ENCODE measurements at places on chromosomes 16 and 17.

GRCh38 chr16:2460916-2461315 lies 1.0 kb downstream of the TEDC2 start:
- DNase-seq: no peak

DNA sequence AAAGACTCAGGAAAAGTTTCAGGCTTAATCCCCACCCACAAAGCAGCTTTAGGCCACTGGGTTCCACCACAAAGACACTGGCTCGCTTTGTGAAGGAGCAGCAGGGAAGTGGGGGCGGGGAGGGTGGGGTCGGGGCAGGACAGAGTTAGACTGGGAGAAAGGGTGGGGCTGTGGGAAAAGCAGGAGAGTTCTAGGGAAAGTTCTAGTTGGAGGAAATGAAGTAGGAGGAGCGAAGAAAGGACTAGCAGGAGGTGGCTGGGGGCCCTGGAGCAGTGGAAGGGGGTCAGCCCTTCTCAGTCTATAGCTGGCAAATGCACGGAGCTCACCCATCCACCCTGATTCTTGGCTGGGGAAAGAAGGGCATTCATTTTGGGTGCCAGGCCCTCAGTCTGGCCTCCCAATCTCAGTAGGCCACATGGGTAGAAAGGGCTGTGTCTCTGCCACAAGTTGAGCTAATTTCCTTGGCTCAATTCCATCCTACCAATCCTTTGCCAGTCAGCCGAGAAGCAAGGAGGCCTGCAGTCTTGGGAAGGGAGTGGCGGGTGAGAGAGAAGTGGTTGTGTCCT lies 4.6 kb downstream of the INPP5K start:
- no peak for DNase-seq

DNA sequence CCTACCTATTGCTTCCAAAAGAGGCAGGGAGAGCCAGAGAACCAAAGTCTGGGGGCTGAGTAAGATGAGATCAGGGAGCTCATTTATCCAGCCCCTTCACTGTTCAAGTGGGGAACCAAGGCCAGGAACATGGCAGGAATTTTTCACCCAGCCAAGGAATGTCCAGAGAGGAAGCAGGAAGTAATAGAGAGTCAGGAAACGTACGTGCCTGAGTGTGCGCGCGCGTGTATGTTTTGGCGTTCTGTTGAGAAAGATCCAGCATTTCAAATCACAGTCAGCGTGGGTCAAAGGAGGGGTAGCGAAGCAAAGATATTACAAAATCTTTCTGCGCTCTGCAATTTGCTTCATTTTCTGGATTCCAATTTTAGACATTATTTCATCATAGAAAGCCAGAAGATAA lies 41.9 kb upstream of the WSCD1 start:
- DNase-seq: no peak

GRCh38 chr17:8019665-8020650 lies 17.5 kb downstream of the GUCY2D start:
- DNase-seq: no peak

GRCh38 chr16:55272744-55273143 lies 51.3 kb upstream of the IRX6 start:
- no peak for DNase-seq

DNA sequence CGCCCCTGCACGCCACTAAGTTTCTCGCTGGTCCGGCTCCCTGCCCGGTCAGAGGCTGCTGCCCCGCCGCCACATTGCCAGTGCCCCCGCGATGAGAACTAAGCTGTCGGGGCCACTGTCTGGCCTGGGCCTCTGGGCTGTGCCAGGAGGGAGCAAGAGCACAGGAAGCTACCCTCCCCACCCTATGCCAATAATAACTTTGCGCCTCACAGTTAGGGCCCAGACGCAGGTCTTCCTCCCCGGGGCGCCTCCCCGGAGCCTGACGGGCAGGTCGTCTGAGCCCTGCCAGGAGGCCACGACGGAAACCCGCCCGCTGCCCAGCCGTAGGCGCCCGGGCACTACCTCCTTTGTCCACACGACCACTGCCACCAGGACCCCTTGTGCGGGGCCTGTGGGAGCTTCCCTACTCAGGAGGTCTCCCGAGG lies 1.5 kb downstream of the ZFPM1 start:
- DNase-seq: no peak

DNA sequence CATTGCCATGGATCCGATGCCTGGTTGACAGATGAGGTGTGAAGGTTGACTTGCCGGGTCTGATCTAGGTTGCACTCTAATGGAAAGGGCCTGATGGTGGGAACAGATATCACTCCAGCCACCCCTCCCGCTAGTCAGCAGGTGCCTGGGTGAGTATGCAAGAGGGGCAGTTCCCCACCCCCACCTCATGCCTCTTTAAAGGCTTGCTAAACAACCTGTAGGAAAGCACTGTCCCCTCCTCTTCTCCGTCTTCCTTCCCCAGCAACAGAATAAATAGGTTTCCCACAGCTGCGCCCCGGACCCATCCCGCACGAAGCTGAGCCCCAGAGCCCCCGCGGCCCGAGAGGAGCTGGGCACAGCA lies 746 bp upstream of the TMEM132E start:
- no peak for DNase-seq

- no peak for DNase-seq
Measured at GRCh38 chr17:61809816-61810392, 53.4 kb downstream of the BRIP1 start.

DNA sequence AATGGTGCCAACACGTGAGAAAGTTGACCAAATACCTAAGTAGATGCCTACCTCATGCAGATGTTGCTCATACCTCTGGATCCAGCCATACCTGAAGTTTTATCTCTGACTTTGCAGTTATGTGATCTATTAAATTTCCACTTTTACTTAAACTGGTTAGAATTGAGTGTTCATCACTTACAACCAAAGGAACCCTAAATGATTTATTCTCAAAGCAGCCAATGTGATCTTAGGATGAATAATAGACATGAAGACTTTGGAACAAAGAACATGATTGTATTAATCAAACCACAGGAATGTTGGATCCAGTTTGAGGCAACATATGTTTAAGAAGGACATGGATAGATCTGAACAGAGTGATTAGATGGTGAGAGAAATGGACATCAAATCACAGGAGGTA lies 68.7 kb downstream of the IRX6 start:
- no peak for DNase-seq

GRCh38 chr16:65406933-65407332 lies 285.1 kb upstream of the CDH11 start:
- DNase-seq: no peak

DNA sequence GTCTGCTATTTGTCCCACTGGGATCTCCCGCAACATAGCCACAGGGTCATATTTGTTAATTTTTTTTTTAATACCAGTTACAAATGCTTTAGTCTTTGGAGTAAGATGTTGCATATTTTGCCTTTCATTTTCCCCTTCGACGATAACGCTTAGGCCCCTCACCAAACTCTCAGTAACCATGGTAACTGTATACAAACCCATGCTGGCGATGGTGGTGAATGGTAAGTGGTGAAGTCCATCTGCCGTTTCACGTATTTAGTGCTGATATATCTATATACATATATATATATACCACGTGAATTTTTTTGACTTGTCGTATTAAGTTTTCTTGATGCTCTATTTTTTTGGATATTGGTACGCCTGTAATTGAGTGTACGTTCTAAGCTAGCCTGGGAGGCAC lies 263.7 kb downstream of the RBFOX1 start:
- DNase-seq: no peak

DNA sequence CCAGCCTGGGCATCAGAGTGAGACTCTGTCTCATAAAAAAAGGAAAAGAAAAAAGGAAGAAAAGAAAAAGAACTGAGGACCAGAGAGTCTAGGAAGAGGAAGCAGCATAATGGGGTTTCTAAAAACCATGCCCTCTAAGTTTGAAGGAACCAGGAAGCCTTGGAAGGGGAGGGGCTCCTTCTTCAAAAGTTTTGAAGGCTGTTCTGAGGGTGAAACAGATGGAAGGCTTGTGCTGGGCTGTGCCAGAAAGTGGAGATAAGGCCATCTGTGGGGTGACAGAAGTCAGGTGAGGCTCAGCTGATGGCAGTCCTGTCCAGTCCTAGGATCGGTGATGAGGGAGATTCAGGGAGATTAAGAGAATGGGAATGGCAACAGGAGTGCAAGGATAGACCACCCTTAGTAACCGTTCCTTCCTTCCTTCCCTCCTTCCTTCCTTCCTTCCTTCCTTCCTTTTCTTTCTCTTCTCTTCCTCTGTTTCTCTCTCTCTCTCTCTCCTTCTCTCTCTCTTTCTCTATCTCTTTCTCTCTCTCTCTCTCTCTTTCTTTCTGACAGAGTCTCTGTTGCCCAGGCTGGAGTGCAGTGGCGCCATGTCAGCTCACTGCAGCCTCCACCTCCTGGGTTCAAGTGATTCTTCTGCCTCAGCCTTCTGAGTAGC lies 182.6 kb downstream of the NTN1 start:
- DNase-seq: no peak

DNA sequence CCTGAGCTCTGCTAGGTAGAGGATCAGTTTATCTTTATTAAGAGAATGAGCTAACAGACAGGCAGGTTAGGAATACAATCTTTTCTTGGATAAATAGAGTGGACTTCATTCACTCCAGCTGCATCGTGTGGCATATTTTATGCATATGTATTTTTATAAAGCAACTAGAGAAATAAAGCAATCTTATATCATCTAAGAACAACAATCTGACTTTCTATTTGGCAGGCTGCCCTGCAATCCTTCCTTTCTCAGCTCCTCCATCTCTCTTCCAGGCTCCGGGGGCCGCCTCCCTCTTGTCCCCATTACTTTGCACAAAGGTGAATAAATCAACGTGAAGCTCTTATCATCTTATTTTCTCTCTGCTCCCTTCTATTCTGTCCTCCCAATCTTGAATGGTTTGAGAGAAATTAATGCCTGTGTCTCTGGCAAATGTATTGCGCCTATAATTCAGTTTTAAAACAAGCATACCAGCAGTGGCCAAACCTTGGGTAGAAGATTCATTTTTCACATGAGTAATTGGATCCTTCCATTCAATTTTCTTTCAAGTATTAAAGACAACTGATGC lies 64.5 kb downstream of the HS3ST3A1 start:
- DNase-seq: no peak

- DNase-seq: no peak
Measured at GRCh38 chr17:71409712-71410111, 711.1 kb upstream of the SOX9 start.

- no peak for DNase-seq
Measured at GRCh38 chr16:17130733-17131132, 340.0 kb downstream of the XYLT1 start.

- no peak for DNase-seq
Measured at GRCh38 chr16:89847051-89847939, 19.0 kb downstream of the SPIRE2 start.

GRCh38 chr17:8606401-8606800 lies 24.1 kb downstream of the MYH10 start:
- no peak for DNase-seq

DNA sequence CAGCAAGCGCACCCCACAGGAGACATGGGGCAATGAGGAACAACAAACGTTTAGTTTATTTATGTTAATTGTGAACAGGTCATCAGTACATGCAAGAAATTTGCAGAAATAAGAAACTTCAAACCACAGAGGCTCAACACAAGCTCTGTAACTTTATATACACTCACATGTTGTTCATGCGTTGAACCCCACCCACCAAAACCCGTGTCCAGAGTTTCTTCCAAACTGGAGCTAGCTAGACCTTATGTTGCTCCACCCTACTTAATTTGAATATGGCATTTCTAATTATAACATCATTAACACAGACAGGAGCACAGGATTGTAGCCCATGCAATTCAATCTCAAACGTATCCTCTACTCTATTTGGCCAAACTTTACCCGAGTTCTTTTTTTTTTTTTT lies 192.1 kb downstream of the ZNF18 start:
- no peak for DNase-seq

GRCh38 chr16:56675685-56676210 lies 6.1 kb downstream of the MT1H start:
- DNase-seq: no peak

- no peak for DNase-seq
Measured at GRCh38 chr16:22673421-22673831, 140.5 kb upstream of the HS3ST2 start.

DNA sequence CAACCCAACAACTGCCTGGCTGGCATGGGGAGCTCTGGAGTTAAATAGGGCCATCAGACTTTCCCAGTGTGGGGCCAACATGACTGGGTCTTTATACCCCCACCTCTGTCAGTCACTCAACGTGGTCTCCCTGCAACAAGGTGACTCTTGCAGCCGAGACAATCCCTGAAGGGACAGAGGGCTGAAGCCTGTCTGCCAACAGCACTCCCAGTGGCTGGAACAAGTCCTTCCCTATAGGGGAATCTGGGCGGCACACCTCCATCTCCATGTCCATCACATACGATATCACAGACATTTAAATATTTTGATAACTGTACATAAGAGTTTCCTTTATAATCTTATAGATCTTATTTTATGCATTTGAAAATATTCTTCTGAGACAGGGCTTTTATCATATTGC lies 4.8 kb upstream of the MAPT start:
- DNase-seq: no peak

- no peak for DNase-seq
Measured at GRCh38 chr17:70127221-70127873, 42.0 kb upstream of the KCNJ2 start.

- no peak for DNase-seq
Measured at GRCh38 chr16:309476-309875, 26.5 kb downstream of the PDIA2 start.

- DNase-seq: no peak
Measured at GRCh38 chr16:26643519-26643918, 423.2 kb upstream of the C16orf82 start.

GRCh38 chr17:7064261-7064660 lies 15.8 kb downstream of the CLEC10A start:
- DNase-seq: no peak

- DNase-seq: no peak
Measured at GRCh38 chr17:58504826-58505351, 9.5 kb downstream of the MTMR4 start.

DNA sequence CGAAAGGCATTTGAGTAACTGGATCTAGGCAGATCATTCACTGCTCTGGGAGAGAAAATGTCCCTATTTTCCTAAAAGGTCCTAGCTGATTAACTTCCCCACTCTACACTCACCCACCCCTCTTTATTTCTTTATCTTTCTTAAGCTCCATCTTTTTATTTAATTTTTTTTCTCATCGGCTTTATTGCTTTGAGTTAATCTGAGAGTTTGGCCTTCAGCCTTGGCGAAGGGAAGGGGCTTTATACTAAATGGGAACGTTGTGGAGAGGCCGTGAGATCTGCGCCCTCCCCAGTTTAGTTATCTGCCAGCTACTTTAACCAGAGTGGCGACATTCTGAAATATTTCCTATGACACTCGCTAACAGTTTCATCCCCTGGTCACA lies 882 bp upstream of the TOX3 start:
- no peak for DNase-seq

Measured in stimulated activated CD8-positive, alpha-beta memory T cell treated with anti-CD3 and anti-CD28 coated beads, Interleukin-4, amount 100 ng/mL, for 1 hour (primary cell).